COR-L47 (cell line): ENCODE measurements at places on chromosomes 1 and 21.
A peak's percentile ranks its signal among the peaks of the same experiment; 100 is the strongest.

DNA sequence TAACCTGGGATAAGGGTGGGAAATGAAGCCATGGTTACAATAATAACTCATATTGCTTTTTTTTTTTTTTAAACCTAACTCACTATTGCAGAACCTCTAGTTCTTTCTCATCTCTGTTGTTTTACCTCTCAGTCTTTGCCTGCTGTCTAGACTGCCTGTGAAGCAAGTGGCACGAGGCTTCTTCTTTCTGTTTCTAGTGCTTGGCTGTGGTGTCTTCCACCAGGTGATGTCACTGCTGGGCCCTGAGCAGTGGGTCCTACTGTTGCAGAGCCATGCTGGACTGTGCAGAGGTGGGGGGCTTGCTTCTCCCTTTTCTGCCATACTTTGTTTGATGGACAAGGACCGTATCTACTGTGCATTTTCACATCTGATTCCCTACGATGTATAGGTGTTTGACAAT lies 51.7 kb downstream of the ZNF326 start:
- no peak for DNase-seq

DNA sequence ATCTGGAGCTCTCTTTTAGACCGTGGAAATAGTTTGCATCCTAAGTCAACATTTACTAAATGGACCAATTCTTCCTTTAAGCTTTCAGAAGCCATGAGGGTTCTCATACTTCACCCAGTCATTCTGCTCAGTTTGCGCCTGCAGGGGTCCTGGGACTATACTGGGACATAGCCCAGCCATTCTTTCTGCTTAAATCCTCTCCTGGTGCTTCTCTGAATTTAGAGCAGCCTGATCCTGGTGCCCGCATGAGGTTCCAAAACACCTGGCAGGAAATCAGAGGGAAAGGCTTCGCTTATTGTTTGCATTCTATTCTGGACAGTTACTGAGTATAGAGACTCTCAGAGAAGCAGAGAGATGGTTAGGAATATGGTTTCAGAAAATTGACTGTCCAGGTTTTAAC lies 27.0 kb downstream of the TNN start:
- no peak for DNase-seq

GRCh38 chr1:214285610-214286440 lies 4.9 kb downstream of the SMYD2 start:
- DNase-seq, result no peak

DNA sequence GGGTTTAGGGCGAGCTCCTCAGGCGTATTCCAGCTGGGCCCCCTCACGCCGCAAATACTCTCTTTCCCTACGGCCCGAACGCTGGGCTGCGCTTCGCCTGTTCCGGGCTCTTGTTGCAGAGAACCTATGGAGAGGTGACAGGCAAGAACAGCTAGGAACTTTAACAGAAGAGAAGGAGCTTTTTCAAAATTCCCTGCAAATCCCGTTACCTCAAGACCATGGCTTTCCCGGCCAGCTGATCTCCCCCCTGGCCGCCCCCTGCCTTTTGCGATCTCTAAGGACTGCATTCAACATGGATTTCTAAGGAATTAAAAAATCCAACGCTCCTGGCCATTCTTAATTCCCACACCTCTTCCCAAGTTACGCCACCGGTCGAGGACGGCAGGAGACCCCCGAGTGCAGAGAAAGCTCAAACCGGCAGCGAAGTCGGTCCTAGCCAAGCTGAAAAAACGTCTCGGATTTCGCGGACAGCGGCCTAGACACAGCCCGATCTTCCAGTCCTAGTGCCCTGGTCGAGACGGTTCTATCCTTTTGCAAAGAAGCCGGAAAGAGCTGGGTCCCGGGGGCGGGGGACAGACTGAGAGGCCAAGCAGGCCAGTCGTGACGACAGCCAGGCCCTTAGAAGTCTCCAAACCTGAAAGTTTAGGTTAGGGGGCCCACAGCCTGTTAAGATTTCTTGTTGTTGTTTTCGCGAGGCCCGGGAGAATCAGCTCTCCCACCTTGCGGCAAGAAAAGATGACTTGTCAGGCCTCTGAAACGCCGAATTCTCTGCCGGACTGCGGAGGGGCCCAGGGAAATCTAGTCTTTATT lies 1.1 kb upstream of the TBX15 start:
- DNase-seq, result no peak

GRCh38 chr1:42152119-42152518 lies 1.1 kb upstream of the GUCA2B start:
- no peak for DNase-seq

- no peak for DNase-seq
Observed at GRCh38 chr1:72724951-72725861, 442.9 kb upstream of the NEGR1 start.

- peak; percentile 34 for DNase-seq
Observed at GRCh38 chr1:110548381-110548780, 29.4 kb upstream of the KCNA10 start.

GRCh38 chr1:87821335-87821697 lies 492.6 kb downstream of the LMO4 start:
- DNase-seq, result no peak

DNA sequence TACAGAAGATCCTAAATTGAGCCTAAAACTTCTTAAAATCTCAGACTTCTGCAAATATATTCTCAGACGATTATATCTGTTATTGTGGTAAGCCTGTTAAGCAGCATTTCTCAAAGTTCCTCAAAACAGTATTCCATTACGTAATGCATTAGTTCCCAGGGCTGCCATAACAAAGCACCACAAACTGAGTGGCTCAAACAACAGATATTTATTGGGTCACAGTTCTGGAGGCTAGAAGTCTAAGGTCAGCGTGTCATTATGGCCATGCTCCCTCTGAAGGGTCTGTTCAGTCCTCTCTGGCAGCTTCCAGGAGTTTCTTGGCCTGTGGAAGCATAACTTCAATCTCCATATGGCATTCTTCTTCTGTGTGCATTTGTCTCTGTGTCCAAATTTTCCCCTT lies 103.5 kb upstream of the ST6GALNAC5 start:
- no peak for DNase-seq

- DNase-seq, result peak; percentile 18
Observed at GRCh38 chr1:115506924-115507589, 134.7 kb upstream of the VANGL1 start.

DNA sequence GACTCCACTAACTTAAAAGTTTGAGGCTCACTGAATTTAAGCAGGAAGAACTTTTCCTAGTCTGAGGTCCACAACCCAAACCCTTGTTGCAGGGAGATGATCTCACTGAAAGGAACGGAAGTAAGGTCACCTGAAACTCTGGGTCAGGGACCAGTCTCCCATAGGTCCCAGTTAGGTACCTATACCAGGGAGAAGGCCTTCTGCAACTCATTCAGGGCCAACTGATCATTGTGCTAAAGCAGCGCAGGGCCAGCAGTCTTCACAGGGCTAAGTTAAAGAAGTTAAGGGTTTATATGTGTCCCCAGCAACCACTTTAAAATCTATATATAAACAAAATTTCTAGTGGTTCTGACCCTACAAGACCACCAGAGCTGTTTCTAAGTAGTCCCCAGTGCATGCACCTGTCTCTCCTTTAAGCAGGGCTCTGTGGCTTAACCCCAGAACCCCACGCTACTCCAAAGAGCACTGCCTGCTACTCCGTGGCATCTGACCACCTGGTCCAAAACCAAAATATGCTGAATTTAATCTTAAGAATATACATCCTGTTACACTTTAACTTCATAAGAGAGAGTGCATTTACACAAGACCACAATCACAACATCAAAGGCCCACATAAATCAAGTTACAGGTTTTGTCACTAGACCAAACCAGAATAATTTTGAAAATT lies 2.8 kb downstream of the SRSF10 start:
- no peak for DNase-seq

DNA sequence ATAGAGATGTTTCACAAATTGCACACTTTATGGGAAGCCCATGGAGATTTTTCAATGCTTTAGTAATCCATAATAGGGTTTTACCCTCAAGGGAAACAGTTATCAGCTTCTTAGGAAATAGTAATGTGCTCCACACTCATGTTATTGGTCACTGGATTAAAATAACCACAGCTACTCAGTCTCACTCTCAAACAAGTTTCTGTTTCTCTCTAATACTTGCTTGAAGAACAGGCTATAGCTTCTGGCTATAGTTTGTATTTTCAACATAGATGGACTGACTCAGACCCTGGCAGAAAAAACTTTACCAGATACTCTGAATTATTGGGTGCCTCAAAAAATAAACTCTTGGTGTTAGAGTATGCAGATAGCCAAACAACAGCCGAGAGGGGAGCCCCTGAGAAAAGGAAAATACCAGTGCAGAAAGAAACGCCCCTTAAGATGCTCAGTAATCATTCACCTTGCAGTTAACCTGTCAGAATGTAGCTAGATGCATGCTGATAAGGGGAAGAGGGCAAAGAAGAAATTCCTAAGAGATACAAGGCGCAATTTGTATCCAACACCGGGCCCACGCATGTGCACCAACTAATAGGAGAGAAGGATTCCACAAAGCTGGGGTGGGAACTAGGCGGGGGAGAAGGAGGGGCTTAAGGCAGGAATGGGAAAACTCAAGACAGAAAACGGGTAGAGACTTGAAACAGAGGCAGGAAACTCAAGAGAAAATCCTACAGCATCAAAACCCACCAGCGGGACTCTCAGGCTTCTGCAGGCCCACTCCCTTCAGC lies 30.4 kb upstream of the PDE4B start:
- no peak for DNase-seq

GRCh38 chr21:45085700-45086099 lies 11.3 kb downstream of the ADARB1 start:
- no peak for DNase-seq

DNA sequence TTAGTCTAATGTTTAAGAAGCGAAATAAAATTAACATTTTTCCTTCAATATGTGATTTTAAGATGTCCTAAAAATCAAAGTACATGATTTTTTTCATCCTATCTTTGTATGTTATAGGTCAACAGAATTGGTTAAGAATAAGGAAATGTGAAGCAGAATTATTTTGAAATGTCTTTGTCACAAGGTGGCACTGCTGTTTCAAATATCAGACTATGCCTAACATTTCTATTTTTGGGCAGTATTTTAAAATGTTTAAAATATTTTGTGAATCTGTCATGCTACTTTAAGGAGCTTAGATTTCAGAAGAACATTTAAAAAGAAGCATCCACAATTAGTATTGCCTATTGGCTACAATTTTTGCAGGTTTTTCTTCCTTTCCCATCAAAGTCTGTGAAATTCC lies 38.7 kb downstream of the AMY1C start:
- peak; percentile 10 for DNase-seq

DNA sequence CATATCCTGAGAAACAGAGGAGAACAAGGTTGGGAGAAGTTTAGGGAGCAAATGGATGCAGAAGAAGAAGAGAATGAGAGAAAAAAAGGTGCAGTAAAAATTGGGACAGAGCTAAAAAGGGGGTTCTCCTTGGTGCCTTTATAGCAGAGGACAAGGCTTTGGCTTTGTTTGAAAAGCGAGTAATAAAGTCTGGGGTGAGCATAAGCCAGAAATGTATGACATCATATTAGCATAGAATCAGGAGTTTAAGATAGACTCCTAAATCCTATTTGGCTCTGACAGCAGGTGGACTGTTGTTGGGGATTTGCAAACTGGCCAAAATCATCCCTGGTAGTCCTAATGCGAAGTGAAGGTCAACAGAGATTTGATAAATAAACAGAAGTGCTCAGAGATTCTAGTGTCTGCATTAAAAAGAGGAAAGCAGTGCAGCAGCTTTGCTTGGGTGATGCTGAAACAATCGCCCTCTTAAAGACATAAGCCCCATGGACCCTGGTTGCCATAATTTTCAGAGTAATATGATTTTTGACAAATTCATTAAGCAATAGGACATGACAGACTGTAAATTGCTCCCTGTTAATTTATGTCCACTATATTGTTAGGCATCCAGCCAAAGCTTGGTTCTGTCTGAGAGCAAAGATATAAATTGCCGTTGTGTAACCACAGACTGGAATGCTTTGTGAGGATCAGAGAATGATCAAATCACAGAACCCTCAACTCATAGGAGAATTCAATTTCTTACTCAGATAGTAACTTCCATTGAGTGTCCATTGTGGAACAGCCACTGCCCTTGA lies 385.0 kb upstream of the NFIA start:
- peak; percentile 17 for DNase-seq

DNA sequence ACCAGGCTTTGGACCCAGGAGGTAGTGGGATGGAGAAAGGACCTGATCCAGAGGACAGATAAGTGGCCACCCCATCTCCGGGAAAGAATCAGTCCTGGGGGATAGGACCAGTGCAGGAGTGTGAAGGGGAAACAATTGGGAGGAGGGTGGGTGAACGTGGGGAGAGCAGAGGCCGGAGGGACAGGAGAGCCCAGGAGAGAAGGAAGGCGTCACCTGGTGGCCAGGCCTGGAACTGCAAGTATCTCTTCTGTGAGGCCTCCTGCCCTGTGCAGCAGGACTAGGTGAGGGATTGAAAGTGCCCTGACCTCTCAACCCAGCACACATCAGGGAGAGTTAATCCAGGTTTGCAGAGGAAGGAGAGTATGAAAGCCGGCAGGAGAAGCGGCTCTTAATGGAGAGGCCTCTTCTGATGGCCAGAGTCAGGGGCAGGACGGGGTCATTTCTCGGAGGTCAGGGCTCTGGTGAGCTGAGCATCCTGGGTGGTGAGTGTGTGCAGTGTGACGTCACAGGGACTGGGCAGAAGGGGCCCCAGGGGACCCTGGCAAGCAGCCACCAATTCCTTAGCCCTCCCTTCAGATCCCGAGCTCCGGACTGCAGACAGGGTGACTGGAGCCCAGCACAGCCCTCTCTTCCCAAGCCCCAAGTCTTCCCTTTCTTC lies 9.2 kb upstream of the LAD1 start:
- peak; percentile 55 for DNase-seq

- DNase-seq, result no peak
Observed at GRCh38 chr1:222117809-222118208, 375.9 kb upstream of the DUSP10 start.

GRCh38 chr1:35587736-35588135 lies 14.6 kb downstream of the TFAP2E start:
- no peak for DNase-seq
